CD4-positive, alpha-beta T cell treated with Interleukin-2 at 100 ng/mL for 4 hours (primary cell): ENCODE measurements at places on chromosomes 7 and 10.

DNA sequence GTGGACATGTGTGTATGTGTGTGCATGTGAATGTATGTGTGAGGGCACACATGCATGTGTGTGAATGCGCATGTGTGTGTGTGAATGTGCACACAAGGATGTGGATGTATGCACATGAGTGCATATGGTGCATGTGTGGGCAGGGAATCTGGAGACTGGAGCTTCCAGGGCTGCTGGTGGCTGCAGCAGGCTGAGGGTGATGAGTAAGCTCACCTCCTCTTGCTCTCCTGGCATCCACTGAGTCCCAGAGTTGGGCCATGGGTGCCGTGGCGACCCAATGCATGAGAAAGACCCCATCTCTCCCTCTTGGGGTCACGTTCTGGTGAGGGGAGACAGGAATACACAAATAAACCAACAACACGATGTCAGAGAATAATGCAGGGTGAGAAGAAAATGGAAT, 33.3 kb upstream of the COL13A1 start:
- no peak for DNase-seq

GRCh38 chr10:128576943-128577670, 450.9 kb upstream of the MKI67 start:
- no peak for DNase-seq

GRCh38 chr10:44008270-44008916, 359.7 kb upstream of the ZNF32 start:
- DNase-seq, result no peak

DNA sequence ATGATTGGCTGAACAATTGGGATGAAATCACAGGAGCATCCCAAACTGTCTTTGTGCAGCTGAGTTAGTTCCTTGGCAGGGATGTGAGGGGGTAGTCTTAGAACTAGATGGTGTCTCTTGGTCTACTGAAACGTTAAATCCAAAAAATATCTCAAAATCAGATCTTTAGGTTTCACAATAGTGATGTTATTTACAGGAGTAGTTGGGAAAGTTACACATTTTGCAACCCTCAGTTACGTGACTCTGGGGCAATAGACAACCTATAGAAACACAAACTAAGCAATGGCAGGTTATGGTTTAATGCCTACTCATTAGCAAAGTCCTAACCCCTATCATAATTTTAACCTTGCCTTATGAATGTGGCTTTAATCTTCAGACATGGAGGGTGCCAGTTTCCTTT, 24.0 kb downstream of the PKD1L1 start:
- no peak for DNase-seq

- DNase-seq, result no peak
Observed at GRCh38 chr7:1495564-1496242, 8.5 kb downstream of the INTS1 start.

DNA sequence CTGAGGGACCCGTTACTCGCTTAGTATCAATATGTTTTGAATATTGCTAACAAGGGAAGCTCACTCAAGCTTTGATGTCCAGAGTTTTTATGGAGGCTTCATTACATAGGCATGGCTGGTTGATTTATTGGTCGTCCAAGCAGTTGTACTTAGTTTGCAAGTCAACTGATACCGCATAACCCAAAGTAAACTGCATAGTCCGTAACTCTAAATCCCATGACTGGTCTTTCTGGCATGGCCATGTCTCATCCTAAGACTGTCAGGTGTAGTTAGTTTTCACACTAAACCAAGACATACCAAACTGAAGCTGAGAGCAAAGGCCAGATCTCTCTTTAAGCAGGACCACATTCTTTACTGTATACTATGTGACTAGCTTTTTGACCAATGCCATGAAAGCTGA, 397.9 kb downstream of the TFEC start:
- no peak for DNase-seq

GRCh38 chr10:51861051-51861450, 161.7 kb upstream of the CSTF2T start:
- DNase-seq, result no peak
